AG04449 (cell line): ENCODE measurements at places on chromosomes 6 and 20.

DNA sequence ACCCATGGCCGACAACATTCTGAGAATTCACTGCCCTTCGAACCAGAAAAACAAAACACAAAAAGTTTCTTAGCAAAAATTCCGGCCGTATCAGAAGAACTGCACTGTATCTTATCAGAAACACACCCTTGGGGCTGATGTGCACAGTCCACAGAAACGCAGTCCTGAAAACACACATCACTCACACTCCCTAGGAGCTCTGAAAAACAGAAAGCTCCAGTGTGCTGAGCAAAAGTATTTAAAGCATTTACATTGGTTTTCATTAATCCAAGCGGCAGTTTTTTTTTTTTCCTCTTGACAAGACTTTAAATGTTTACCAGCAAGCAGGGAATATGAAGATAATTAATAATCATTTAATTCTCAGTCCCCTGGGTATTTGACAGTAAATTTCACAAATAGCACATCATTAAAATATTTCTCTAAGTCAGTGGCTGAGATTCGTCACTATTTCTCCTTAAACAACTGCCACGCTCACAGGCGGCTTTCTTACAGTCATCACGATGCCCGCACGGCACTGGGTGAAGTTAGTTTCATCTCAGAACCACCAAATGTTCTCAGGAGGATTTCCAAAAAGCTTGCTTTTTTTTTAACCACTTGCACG is 13.3 kb downstream of the NFATC2 start:
- no peak for DNase-seq

DNA sequence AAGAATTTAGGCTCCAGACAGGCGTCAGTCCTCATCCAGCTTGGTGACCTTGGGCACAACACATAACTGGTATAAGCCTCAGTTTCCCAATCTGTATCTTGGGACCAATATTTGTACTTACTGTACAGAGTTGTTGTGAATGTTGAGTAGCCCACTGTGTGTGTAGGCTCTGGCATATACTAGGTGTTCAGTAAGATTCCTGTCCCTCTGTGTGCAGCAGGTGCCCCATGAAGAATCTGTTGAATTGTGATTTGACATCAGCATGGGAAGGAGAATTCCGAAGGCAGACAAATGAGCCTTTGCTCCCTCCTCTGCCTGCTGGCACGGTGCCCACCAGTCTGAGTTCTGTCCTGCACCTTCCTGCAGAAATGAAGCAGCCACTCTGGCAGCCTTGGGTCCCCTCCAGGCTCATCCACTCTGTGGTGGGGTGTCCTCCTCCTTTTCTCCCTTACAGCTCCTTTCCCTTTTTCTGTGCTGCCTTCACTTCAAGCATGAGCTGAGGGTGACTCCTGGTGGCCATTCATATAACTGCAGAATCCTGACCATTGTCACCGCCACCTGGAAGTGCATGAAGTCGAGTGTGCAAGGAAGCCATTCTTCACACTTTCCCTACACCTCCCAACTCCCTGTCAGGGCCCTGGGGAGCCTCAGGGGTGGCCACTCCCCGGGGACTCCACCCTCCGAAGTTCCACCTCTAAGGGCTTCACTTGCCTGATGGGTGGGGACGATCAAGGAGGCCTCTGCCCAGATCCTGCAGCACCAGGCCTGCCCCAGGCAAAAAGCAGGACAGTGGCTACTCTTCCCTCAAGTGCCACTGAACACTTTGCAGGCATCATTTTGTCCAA is 48.2 kb downstream of the MRPL14 start:
- DNase-seq, result no peak

- DNase-seq, result no peak
These were observed 136.7 kb upstream of the RUNX2 start for GRCh38 chr6:45191414-45191813.

- no peak for DNase-seq
These were observed 49.2 kb downstream of the FRK start for GRCh38 chr6:116011520-116011919.

DNA sequence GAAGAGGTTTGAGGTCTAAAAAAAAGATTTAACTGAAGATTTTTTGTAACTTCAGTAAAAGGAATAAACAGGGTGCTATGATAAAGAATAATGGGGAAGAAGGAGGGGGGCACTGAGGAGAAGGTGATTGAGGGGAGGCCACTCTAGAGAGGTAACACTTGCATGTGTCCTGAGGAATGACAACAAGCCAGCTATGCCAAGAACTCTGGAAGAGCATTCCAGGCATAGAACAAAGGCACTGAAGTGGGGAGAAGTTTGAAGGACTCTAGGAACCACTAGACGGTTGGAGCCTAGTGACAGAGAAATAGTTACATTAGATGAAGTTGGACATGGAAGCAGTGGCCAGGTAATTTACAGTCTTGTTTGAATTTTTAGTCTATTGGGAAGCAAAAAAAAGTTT is 10.8 kb upstream of the SF3B5 start:
- no peak for DNase-seq

GRCh38 chr6:144250276-144250675 is 34.9 kb upstream of the UTRN start:
- no peak for DNase-seq

DNA sequence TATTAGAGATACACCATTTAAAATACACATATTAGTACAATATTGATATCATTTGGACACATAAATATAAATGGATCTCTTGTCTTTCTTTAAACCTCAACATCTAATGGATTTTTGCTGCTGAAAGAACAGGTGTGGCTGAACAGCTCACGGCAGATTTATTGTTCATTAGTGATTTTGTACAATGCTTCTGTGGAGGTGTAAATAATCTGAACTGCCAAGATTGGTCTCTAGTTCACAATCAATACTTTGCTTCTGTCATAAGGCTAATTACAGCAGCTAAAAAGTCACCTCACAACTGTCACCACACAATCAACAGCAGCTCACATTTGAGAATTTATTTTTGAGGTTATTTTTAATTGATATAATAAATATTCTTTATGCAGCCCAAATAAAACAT is 162.0 kb upstream of the SIM1 start:
- DNase-seq, result no peak

- DNase-seq, result no peak
These were observed 299.1 kb upstream of the ID4 start for GRCh38 chr6:19538096-19538495.

- DNase-seq, result no peak
These were observed at the start of gene COX4I2 for GRCh38 chr20:31637660-31638059. Gene COX4I2 (plus strand): TSS chr20:31637912. CDS start chr20:31639018, 1,106 bp downstream.

DNA sequence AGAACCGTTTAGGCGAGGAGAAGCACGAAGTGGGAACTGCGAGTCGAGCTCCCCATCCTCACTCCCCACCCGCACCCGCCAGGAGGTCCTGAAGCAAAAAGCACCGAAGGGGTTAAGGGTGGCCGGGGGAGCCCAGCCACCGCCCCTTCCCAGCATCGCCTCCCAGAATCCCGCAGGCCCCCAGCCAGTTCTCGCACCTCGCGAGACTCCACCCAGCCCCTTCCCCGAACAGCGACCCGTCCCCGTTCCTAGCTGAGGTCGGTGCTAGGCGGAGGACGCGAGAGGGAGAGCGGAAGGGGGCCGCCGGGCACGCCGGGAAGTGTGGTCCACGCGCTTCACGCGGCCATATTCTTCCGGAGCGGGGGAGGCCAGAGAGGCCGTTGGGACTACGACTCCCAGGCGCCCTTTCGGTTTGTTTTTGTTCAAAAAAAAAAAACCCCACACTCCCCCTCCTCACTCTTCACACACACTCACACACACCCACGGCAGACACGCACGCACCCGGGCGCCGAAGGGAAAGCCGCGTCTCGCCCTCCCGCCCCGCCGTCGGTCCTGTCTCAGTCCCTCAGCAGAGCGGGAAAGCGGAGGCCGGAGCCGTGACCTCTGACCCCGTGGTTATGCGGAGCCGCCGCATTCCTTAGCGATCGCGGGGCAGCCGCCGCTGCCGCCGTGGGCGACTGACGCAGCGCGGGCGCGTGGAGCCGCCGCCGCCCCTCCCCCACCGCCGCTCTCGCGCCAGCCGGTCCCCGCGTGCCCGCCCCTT is at the start of gene ASXL1:
Gene ASXL1 (plus strand): TSS at position 463 of the 763 bp plus-strand sequence. CDS start 445 bp downstream, outside the sequence.
- peak; percentile 71 for DNase-seq

DNA sequence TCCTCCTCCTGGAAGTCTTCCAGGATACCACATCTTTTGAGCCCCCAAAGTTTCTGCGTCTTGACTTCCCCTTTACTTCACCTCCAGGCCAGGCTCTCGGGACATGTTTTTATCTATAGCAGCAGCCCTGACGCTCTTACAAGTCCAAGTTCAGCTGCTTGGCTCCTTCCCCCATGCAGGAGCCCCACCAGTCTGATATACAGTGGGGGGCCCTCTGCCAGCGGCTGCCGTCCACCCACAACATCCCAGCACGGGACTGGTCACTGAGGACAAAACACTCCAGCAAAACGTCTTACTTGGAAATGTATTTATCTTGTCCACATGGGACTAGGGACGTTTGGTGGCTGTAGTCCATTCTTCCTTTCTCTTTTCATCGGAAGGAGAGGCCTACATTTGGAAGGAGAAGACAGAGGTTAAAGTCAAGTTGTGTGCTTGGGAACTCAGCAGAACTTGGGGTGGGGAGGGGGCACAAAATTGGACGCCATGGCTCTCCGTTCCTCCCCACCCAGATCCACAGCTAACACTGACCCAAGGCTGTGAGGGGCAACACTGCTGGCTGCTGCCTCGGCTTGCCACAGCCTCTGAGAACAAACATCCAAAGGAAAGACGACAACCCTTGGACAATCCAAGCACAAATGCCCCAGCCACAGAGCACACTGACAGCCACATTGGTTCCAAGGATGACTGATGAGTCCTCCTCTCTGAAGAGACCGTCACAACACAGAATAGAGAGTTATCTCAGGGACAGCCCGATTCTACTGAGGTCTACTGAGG is 79.2 kb downstream of the PRND start:
- no peak for DNase-seq

GRCh38 chr20:41176711-41177552 is 39.6 kb downstream of the PLCG1 start:
- no peak for DNase-seq

DNA sequence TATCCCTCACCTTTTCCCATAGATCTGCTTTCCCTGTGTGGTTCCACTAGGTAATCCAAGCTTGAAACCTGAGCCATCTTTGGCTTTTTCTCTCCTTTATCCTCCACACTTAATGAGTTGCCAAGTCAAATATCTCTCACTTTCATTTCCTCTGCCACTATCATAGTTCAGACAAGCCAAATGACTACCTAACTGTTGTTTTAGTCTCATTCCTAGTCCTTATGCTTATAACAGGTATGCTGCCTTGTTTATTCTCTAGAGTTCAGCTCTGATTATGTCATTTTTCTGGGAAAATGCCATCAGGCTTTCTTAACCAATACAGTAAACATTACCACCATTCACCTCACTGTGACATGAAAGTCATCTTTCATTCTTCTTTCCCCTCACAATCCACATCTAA is 6.5 kb downstream of the EFHC1 start:
- DNase-seq, result no peak

DNA sequence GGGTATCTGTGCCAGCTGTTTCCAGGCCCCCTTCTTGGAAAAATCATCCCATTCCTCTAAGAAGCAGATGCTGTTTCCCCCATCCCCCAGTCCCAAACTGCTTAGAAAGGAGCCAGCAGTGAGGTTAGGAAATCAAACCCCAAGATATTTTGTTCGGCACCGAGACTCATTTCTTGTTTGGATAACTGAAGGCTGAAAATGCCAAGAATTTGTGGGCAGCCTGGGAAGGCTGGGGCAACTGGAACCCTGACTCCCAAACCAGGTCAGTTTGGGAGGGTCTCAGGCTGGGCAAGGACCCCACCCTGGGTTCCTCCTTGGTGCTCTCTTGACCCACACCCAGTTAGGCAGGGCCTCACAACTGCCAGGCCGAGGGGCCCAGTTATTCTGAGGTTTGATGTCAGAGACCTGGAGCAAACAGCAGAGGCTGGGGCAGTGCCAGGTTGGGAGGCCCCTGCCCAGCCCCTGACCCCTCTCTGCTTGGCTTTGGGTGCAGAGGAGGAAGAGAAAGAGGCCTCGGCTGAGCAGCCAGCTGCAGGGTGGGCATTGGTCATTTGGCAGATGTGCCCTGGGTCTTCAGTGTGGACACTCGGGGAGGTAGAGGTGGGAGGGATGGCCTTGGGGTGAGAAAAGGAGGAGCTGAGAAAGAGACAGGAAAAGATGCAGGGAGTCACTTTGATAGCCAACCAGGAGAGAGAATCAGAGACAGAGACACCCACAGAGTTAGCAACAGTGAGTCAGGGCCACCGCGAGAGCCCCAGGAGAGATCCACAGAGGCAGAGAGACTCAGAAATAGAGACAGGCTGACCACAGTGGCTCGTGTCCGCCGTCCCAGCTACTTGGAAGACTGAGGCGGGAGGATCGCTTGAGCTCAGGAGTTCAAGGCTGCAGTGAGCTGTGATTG is 5.0 kb downstream of the ANGPT4 start:
- peak; percentile 17 for DNase-seq

- no peak for DNase-seq
These were observed 4.8 kb downstream of the ZBP1 start for GRCh38 chr20:57615445-57615811.

DNA sequence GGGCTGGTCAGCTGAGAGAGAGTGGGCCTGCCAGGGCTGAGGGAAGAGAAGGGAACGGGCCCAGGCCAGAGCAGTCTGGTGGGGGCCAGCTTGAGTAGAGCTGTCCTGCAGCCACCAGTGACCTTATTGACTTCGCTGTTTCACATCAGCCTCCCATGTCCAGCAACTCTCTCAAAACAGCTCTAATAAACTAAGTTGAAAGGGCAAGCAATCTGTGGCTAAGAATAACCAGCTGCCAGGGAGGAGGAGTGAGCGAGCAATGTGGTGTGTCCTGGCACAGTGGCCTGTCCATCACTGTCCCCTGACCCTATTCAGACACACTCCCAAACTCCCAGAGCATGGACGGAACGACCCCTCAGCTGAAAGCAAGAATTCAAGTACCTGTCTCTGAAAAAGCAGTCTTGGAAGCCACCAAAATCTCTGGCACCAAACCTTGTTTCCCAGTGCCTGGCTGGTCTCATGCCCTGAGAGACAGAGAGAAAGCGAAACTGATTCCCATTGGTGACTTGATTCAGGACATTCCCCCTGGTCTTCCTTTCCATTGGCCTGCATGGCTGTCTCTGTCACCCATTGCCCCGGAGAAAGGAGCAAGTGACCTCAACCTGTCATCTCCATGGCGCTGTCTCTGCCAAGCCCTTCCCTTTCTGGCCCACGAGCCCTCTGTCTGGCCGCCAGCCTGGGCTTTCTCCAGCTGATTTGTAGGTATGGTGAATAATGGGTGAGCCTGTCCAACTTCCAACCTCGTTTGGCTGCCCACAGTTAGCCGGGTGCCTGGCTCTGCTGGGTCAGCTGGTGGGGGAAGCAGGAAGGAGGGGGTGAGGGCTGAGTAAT is at the start of gene DDO:
Gene DDO (minus strand): TSS at position 490 of the 831 bp plus-strand sequence. CDS start 2,113 bp downstream, outside the sequence.
- no peak for DNase-seq

GRCh38 chr6:112343390-112343789 is 3.7 kb upstream of the RFPL4B start:
- DNase-seq, result no peak
